ENCODE measurements at places on chromosomes 6 and 20.

- no peak for DNase-seq
Measured at GRCh38 chr6:163281634-163282033, 132.9 kb upstream of the QKI start.

DNA sequence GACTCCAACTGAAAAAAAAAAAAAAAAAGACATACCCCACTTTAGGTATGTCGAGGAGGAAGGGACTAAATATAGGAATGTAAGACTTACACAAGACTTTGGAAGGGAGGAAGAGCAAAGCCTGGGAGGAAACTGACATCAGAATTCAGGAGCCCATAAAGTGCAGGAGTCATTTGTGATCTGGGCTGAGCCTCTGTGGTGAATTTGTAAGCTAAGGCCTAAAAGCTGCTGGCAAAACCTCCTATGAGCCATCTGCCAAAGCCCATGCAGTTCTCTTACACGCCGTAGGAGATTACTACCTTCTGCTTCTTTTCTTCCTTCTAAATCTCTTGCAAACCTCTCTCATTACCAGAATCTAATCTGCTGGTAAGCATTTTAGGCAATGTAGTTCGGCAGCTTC lies 52.0 kb upstream of the THEMIS start:
- no peak for DNase-seq

GRCh38 chr20:62409931-62410745 lies 3.1 kb upstream of the CABLES2 start:
- DNase-seq, result no peak

DNA sequence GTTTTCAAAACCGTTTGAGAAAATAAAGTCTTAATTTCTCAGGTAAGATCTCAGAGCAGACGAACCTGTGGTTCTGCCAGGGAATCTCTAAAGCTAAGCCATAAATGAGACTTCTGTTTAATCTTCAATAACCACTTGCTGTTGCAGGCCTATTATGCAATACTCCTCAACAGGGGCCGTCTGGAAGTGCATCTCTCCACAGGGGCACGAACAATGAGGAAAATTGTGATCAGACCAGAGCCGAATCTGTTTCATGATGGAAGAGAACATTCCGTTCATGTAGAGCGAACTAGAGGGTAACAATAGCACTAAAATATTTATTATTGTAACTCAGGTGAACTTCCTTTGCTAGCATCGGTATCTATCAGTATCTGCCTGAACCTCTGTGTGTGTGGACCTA lies 223.7 kb downstream of the ARHGAP18 start:
- DNase-seq, result no peak

DNA sequence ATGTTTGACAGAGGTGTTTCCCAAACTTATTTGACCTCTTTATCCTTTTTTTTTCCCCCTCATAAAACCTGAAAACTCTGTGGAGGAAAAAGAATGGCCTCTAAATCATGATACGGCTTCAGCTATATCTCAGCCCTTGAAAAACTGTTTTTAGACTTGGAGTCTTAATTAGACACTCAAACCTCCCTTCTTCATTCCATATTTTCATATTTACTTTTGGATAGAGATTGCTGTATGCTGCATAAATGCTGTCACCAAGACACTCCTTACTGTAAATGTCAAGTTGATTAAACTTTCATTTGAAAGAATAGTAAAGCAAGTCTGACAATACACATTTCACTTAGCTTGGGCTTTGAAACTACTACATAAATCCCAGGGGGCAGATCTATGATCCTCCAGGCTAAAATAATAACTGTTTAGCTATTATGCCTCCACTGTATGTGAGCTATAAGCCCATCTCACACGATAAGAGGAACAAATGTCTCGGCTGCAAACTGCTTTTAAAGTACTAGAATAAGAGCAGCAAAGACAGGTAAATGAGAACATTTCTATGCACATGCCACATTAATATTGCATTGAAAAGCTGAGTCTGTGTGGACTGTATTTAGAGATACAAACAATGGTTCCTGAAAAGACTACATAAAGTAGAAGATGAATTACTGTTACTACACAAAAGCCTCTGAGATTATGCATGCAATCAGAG lies 141.3 kb upstream of the HMGN3 start:
- DNase-seq, result no peak

All from stimulated activated CD8-positive, alpha-beta memory T cell treated with anti-CD3 and anti-CD28 coated beads, Interleukin-15, amount 100 ng/mL, for 48 hours (primary cell).